ENCODE measurements at places on chromosomes 13 and 19. TPM values are rescaled to one million over a fixed set of nuclear protein-coding genes. Genes with fewer than 3 reads are reported as not detected.

DNA sequence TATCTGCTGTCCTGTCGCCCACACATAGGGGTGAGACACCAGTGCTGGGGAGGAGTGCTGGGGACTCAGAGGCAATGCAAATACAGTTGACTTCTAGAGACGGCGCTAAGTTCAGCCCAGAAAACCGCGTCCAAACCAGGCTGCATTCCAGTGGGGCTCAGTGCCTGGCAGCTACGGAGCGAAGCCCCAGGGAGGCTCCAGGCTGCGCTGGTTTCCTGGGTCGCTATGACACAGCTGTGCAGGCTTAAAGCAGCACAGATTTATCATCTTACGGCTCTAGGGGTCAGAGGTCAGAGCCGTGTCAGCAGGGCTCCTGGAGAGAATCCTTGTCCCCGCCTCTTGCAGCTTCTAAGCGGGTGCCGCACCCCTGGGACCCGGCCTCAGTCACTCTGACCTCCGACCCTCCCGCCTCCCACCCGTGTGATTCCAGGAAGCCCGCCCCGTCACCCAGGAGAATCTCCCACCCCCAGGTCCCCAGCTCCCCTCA is 61.6 kb downstream of the ANKRD10 start:
- DNase-seq = no peak

GRCh38 chr13:27704681-27705080 is 83.0 kb downstream of the POLR1D start:
- no peak for DNase-seq

PRR20E gene
- total RNA-seq = not detected

DNA sequence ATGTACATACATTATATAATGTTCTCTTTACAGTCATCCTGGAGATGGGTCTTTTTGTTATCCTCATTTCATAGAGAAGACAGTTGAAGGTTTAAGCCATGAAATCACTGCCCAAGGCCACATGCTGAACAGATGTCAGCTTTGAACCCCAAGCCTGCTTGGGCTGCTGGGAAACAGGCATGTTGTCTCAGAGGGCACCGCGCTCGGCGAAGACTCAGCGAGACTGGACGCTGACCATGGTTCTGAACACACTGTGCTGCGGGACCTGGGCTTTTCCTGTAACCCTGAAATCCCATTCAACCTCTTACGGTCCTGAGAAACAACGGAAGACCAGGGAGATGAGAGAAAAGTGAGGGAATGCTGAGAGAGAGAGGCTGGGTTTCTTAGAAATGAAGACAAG is 27.3 kb downstream of the LRFN3 start:
- no peak for DNase-seq

ZNF160 gene
- 80.3 TPM for total RNA-seq

DNA sequence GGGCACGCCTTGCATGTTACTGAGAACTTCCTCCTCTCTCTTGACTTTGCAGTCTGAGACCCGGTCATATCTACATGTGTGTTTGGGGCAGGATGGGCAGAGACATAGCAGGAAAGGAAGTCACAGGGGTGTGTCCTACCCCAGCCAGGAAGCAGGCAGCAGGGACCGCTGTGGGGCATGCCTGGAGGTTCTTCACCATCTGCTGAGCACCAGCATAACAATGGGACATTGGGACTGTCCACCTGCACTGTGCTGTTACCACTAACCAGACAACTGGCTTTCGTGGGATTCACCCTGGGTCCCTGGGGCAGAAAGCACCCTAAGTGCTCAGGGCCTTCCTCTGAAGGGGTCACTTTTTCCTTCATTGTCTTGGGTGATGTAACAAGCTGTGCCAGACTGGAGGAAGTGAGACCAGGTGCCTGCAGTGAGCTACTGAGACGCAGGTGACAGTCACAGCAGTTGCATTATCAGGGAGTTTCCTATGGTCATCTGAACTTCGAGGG is 2.6 kb upstream of the HAUS5 start:
- DNase-seq = peak; percentile 82

GRCh38 chr19:5104871-5105351 is 136.0 kb downstream of the KDM4B start:
- DNase-seq = no peak

All from spleen (tissue), 13 donors.